Femur (tissue), 1 donor: ENCODE measurements at places on chromosomes 11 and 22.

GRCh38 chr11:3894128-3894731 lies 38.8 kb downstream of the STIM1 start:
- peak; percentile 71 for DNase-seq

GRCh38 chr11:78907636-78908035 lies 333.0 kb upstream of the NARS2 start:
- no peak for DNase-seq

- DNase-seq = no peak
These were observed 531.7 kb downstream of the ETS1 start for GRCh38 chr11:128055576-128056217.

GRCh38 chr11:210122-210802 lies 2.8 kb downstream of the RIC8A start:
- no peak for DNase-seq

DNA sequence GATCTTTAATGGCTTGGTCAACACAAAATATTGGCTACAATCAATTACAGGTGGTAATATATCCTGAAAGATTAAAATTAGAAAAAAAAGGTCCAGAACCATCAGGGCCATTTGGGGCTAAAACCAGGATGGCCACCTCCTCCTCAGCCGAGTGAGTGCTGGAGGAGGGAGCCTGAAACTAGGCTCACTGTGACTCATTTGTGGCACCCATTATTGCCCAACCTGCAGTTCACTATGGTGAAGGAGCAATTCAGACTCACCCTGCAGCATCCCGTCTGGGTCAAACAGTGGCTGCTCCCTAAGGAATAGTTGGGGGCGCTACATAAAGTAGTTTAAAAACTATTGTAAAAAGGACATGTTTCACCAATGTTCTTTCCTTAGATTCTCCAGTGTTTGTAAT lies 60.7 kb downstream of the GLYATL1 start:
- no peak for DNase-seq

- DNase-seq = peak; percentile 11
These were observed 22.4 kb downstream of the SLC37A2 start for GRCh38 chr11:125085301-125086081.

DNA sequence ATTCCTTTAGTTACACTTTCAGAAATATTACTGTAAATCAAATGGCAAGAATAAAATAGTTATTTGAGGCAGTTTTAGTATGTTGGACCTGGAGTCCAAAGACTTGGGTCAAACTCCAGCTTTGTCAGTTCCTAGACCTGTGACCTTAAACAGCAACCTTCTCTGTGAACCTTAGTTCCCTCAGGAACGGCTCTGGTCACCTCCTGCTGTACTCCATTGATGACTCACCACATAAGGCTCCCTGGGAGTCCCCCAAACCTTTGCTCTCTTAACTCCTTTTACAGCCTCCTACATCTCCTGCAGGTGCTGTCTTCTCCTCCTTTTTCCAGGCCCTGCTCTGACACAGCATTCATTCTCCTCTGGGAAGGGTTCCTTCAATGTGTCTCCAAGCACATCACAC lies 29.1 kb downstream of the LIMK2 start:
- DNase-seq = no peak

DNA sequence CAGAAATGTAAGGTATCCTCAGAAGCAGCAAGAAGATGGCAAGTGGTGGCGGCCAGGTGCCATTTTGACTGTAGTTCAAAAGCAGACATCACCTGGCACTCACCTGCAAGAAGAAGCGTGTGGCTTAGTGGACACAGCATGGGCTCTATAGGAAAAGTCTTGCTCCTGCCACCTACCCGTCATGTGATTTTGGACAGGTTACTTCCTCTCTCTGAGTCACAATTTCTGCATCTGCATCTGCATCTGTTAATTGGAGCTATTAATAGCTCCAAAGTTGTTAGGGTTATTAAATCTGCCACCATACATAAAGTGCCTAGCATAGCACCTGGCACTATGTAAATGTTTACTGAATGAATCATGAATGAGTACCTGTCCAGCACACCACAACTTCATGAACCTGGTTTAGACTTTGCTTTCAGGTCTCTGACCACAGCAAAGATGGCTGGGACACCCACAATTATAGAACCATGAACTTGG lies 16.8 kb downstream of the RAB30 start:
- DNase-seq = no peak

GRCh38 chr11:1827931-1828330 lies 6.9 kb upstream of the SYT8 start:
- DNase-seq = peak; percentile 34

DNA sequence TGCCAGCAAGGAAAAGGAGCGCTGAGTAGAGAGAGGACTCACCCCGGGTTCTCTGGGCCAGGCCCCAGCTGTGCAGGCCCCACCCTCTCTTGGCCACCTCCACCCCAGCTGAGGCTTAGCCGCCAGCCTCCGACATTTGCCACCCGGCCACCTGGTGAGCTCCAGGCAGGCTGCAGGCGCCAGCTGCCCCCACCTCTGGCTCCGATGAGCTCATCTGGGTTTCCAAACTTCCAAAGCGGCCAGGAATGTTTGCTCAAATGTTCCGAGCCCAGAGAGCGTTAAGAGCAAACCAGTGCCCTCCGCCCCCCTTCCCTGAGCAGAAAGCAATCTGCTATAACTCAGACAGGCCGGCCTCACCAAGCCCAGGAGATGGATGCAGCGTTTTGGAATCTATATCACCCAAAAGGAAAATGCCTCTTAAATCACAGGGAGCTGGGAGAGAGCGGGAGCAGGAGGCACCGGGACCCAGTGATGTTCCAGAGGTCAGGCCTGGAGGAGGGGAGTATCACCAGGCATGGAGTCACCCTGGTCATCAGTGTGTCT lies 9.1 kb upstream of the MN1 start:
- peak; percentile 91 for DNase-seq

DNA sequence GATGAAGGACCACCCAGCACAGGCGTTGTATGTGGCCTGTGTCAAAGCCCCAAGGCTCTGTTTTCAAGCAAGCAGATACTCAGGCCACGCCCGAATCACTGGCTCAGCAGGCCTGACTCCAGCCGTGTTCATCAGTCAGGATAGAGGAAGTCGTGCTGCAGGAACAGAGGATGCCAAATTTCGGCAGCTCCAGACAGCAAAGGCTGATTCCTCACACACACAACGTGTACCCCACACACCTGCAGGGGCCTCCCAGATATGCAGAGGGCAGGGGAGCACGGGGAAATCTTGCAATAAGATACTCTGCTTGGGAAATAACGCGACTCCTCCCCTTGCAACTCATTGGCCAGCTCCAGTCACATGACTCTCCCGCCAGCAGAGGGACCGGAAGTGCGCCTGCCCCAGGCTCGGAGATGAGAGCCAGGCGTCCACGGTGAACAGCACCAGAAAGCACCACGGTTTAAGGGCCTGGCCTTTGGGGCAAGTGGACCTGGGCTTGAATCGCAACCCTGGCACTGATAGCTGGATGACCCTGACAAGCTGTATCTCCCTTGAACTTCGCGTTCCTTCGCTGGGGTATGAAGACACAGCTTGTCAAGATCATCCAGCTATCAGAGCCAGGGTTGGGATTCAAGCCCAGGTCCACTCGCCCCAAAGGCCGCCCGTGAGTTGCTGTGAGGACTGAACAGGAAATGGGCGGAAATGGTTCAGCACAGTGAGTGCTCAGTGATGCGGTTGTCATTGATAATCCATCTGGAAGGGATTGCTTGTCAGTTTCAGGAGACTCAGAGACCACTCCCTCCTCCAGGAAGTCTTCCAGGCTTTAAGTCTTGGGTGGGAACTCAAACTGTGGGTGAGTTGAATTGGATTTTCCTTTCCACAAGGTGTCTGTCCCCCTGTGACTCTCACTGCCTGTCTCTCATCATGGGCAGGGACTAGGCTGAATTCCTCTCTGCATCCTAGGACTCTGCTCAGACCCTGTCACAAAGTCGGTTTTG lies 88.5 kb downstream of the MYEOV start:
- peak; percentile 53 for DNase-seq

- peak; percentile 60 for DNase-seq
These were observed 7.2 kb upstream of the FLRT1 start for GRCh38 chr11:64028398-64029115.

DNA sequence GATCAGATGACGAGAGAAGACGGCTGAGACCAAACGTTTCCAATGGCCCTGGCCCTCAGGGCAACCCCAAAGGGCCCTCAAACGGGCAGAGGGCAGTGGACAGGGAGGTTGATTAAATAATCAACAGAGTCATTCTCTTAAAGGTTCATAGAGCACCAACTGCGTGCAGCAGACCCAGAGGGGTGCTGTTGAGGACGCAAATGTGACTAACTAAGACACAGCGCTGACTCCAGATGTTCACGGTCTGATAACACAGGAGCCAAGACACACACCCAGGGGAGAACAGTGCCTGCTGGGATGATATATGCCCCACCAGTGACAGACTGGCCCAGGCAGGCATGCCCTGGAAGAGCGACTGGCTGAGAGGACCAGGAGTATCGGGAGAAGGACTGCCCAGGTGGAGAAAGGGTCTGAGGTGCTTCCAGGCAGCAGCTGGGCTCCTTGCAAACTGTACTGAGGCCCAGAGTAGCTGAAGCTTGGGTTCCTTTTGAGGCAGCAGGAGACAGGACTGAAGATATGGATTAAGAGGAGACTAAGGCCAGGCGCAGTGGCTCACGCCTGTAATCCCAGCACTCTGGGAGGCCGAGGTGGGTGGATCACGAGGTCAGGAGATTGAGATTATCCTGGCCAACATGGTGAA lies 7.7 kb downstream of the VWCE start:
- DNase-seq = no peak

DNA sequence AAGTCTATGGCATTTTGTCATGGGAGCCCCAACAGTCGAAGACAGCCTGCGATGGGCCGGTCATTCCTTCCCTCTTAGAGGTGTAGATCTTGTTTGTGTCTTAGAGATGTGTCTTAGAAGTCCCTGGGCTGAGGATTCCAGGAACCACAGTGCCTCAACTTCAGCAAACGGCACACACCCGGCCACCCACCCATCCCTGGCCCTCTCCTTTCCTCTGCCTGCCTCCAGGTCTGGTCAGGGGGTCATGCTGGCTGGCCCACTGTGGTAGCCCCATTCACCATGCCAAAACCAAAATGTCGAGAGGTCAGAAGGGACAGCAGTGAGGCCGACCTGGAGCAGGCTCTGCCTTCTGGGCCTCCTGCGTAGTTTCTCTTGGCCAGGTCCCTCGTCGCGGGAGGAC lies 857.9 kb downstream of the TBC1D22A start:
- DNase-seq = no peak

DNA sequence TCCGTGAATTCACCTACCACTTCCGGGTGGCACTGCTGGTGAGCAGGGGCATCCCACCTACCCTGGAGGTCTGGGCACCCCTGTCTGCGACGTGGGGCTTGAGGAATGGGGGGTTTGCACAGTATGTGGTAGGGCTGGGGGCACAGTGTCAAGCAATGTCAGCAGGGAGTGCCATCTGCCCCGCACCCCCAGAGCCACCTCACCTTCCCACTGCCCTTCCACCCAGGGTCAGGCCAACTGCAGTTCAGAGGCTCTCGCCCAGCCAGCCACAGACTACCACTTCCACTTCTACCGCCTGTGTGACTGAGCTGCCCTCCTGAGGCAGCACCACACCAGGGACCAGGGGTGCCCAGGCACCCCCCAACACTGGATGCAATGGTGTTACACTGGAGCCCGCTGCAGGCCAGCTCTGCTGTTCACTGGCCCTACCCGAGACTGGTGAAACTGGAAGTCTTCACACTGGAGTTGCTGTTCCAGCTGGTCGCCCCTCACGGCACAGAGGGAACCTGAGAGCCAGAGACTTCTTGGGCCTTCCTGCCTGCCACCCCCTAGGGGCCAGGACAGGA lies 6.5 kb downstream of the TMEM258 start:
- DNase-seq = no peak

- DNase-seq = no peak
These were observed 687 bp upstream of the ARSA start for GRCh38 chr22:50628543-50629134.

DNA sequence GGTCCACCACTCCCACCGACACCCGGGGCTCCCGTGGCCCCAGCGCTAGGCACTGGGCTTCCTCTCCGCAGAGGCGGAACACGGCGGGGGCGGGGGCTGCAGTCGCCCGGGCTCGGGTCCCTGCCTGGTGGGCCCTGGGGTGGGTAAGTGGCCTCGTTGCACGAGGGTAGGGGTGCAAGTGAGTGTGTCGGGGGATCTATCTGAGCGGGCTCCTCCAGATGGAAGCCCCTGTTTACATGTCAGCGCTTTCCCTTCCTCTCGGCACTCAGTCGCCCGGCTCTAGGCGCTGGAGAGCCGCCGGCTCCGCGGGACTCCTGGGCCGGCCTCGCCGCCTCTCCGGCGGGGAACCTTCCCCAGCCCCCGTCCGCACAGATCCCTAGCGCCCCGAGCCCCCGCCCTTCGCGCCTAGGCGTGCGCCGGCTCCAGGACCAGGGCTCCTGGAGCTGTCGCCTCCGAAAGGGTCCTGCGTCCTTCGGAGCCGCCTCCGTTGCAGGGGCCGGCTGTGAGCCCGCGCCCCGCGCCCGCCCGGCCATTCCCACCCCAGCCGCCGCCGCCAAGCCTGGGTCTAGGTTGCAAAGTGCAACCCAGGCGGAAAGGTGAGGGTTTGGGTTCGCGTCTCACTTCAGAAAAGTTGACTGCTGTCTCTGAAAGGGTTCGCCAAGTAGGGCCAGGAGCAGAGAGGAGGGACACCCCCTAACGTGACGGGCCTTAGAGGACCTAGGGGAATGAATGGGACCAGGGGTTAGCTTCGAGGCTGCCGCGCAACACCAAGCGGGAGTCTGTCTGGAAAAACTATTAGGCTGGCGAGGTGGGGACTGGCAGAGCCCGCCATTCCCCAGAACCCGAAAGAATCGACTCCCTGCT lies 978 bp downstream of the FLI1 start:
- no peak for DNase-seq

- no peak for DNase-seq
These were observed 2.7 kb downstream of the SIK3 start for GRCh38 chr11:117095284-117096161.

DNA sequence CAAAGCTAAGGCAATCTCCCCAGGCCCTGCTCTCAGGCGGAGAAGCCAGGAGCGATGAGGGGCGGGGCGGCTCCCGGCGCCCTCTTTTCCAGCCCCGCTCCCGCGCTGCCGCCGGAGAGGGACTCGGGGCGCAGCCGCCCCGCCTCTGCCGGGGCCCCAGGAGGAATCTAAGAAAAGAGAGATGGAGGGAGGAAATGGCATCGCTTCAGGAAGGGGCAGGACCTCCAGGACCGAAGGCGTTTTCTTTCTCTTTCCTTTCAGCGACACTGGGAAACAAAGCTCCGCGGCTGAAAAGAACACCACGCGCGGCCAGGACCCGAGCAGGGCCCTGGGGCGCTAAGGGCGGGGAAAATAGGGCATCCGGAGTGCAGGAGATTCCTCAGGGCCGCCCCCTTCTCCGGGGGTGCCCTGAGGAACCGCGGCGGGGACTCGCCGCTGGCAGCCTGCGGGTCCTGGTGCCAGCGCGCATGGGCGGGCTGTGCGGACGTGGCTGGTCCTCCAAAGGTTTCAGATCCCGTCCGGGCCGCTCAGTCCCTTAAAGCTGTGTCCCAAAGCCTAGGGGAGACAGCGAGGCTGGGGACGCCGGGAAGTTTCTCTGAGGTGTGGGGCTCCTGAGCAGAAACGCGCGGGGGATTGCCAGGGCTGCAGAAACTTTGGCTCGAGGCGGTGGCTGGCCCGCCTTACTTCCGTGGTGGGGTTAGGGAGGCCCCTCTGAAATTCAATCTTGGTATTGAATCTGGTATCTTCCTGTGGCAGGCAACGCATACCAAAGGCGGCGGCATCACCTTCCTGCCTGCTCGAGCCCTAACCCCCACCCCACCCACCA lies 2.8 kb upstream of the BSX start:
- peak; percentile 32 for DNase-seq
